ENCODE measurements at places on chromosomes 6 and 20.

- no peak for DNase-seq
Measured at GRCh38 chr6:158211273-158212055, 43.3 kb downstream of the GTF2H5 start.

- DNase-seq: no peak
Measured at GRCh38 chr20:62197801-62198200, 15.0 kb downstream of the MTG2 start.

DNA sequence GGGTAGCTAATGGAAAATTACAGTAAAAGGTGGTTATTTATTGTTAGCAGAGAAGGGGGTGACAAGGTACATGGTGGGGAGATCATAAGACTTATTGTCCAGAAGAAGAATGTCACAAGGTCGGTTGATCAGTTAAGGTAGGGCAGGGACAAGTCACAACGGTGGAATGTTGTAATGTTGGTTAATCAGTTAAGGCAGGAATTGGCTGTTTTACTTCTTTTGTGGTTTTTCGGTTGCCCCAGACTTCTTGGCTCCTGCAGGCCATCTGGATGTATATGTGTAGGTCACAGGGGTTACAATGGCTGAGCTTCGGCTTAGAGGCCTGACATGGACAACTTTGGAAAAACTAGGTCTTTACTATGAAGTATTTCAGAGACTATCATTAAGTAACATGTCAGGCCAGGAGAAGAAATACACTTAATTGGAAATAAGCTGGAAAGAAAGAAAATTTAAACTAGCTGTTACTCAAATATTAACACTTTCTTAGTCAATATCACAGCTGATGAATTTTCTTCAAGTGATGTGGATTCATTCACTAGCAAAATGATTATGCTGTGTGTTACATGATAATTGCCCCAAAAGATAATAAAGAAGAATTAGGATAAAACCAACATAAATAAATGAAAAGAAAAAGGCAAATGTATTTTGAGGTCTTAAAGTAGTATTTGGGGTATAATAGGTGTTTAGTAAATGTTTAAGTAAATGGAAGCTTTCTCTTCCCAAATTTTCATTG is 4.4 kb downstream of the AIG1 start:
- no peak for DNase-seq

GRCh38 chr6:39213195-39213920 is 15.9 kb downstream of the KCNK5 start:
- DNase-seq: no peak

GRCh38 chr6:20879526-20879925 is 345.3 kb downstream of the CDKAL1 start:
- no peak for DNase-seq

DNA sequence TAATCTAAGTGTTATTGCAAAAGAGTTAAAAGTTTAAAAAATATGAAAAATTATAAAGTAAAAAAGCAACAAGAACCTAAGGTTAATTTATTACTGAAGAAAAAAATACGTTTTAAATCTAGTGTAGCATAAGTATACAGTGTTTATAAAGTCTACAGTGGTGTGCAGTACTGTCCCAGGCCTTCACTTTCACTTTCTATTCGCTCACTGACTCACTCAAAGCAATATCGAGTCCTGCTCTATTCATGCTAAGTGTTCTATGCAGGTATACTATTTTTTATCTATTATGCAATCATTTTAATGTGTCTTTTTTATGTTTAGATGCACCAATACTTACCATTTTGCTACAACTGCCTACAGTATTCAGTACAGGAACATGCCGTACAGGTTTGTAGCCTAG is 113.0 kb downstream of the MANEA start:
- DNase-seq: no peak

- DNase-seq: no peak
Measured at GRCh38 chr6:139198529-139199288, 63.8 kb downstream of the HECA start.

GRCh38 chr6:28206928-28207509 is 18.1 kb upstream of the ZSCAN9 start:
- DNase-seq: no peak

- DNase-seq: no peak
Measured at GRCh38 chr20:4828830-4829513, 107.3 kb downstream of the PRND start.

- DNase-seq: no peak
Measured at GRCh38 chr20:45092898-45093297, 8.0 kb downstream of the KCNS1 start.

DNA sequence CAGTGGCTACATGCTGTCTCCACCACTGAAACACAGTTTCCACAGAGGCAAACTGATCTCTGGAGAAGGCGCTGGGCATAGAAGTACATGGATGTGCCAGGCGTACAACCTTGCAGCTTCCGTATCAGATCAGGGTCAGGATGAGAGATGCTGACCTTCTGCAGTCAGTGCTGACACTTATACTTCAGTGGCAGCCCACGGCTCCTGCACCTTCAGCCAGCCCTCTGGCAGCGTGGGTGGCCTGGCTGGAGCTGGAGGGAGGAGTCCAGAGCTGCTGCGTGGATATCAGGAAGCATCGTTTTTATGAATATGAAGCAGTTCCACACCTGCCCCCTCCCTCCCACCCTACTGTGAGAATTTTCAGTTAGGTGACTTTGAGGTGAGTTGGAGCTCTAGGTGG is 149.3 kb downstream of the CFAP61 start:
- no peak for DNase-seq

GRCh38 chr20:45350217-45350616 is 2.0 kb upstream of the SDC4 start:
- DNase-seq: no peak

DNA sequence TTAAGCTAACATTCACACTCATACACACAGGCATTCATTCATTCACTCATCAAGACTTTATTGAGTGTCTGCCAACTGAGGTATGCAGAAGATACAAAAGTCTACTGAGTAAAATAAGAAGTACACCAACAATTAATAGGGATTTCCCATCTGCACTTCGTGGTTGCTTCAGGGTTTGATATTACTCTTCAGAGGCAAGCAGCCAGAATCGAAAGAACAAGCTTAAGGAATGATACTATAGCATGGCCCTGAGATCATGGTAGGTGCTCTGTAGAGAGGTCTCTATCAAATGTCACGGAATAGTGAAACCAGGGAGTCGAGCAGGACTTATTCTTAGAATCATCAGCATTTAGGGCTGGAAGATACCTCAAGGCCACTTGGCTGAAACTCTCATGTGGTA is 135.4 kb downstream of the NRN1 start:
- no peak for DNase-seq

GRCh38 chr6:137269803-137270202 is 50.6 kb upstream of the IFNGR1 start:
- no peak for DNase-seq

GRCh38 chr20:48846516-48847492 is 19.0 kb upstream of the PREX1 start:
- DNase-seq: no peak
